ENCODE measurements at places on chromosomes 12 and 14.

DNA sequence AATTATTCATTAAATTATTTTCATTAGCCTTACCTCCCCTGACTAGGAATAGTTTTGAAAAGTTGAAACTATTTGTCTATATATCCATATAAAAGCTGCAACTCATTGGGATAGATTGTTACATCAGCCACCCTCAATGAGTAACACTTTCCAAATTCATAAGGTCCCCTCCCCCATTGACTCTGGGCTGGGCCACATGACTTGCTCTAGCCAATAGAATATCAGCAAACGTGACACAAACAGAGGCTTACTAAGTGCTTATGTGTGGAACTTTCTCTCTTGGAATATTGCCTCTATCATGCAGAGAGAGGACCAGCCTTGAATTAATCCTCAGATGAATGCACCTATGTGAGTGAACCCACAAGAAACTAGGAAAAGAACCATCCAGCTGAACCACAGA is 213.7 kb downstream of the CCDC59 start:
- DNase-seq: no peak

DNA sequence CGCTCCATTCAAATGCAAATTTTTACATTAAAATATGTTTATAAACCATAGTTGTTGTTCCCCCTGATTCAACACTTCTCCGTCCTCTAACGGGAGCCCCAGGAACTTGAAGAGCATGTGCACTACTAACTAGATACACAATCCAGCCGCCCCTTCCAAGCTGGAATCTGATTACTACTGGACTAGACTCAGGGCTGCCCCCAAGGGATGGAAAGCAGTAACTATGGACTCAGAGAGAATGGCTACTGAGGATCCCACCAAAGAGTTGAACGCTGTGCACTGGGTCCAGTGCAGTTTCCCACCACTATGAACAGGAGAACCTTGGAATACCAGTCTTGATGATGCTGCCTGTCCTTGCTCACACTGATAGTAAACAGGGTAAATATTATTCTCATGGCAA is 48.6 kb upstream of the PCNX1 start:
- no peak for DNase-seq

GRCh38 chr14:59097681-59098080 is 90.8 kb upstream of the DAAM1 start:
- DNase-seq: no peak

DNA sequence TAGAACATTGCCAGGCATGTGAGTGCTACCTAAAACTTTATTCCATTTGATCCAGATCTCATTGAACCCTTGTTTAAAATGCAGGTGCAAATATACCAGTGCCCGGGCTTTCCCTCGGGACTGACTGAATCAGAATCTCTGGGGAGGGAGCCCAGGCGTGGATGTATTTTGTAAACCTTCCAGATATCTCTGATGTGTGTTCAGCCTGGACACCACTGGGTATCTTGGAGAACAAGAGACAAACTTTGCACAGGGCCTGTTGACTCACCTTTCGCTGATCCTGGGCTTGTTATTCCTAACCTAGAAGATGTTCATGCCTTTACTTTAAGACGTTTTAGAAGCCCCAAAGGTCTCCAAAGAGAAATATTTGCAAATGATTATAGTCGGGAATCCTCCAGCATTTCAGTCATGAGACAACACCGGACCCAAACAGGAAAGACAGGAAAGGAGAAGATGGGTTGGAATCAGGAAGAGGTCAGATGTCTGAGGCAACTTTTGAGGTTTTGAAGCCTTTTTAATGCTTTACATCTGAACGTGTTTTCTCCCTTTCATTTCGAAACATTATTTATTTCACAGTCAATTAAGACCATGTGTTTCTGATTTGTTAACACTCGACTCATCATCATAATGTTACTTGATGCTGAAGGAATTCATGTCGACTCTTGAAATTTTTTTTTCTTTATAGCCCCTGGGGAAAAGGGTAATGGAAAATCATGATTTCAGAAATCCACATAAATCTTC is 118.6 kb downstream of the PLXNC1 start:
- no peak for DNase-seq

DNA sequence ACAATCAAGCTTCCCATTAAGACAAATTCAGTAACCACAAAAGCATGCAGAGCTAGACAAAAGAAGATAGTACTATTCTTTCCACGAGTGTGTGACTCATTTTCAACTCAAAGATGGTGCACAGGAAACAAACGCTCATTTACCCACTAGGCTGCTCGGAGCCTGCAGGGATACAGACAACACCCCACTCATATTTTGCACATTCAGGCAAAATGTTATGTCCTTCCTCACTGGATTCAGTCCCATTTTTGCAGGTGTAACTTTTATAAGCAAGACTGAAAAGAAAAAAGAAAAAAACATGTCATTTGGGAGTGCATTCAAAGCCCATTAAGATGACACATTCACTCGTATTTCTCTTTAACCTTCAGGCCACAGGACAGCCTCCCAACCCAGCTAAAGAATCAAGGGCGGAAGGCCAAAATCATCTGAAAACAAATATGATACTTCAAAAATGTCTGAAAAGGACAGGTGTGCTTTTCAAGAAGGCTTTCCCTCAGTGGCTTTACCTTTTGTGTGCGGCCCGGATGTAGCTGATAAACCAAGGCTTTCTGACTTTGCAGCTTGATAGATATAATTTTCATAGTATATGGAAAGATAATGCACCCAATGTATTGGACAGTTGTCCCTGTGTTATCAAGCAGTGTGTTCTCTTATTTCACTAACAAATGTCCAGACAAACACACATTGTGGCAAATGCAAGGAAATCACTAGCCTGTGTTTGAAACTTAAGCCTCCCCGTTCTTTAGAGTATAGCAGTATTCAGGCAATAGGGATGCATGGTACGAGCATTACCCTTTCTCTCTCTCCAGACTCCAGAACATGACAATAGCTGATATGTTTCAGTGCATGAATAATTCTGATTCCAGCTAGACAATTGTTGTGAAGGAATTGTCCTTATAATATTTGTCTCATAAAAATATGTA is 147.8 kb upstream of the KRR1 start:
- no peak for DNase-seq

DNA sequence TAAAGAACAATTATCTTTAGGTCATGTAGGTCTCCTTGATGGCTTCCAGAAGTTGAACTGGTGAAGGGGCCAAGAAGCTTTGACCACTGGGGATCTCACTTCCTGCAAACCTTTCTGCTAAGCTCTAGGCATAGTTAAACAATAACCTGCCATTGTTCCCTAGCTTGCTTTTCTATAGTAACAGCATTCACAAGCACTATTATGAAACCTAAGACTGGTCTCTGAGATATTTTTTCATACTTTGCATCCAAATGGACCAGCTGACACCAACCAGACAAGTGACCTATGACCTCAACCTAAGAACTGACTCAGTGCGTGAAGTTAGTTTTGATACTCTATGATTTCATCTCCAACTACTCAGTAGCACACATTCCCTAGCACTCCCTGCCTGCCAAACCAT is 129.1 kb downstream of the PTPRB start:
- no peak for DNase-seq

DNA sequence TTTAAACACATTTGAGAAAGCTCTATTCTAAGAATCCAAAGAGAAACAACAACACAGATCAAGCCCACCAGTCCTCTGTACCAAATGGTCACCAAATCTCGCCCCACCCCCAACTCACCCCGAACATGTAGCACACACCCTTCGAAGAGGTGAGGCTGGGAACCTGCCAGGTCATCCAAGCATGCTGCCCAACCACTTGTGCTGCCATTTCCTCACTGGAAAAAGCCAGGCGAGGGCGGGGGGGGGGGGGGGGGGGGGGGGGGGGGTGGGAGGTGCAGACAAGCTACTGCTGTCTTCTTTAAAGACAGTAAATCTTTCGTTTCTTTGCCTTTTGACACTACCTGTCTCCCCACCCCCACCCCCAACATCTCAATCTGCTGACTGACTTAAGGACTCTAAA is 59.9 kb downstream of the SETD3 start:
- DNase-seq: peak; percentile 90

DNA sequence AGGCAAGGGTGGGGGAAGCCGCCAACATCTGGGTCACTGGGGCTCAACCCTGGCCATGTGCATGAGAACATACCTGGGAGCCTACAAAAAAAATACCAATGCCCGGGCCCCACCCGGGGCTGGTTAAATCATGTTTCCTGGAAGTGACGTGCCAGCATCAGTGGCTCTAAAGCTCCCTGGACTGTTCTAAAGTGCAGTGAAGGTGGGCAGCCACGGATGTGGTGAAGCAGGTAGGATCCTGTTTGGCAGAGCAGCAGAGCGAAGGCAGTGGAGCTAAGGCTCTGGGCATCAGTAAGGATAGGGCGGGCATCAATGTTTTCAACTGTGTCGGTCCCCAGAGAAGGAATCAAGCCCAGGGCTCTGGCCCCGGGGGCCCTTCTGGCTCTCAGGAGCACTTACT is 525 bp upstream of the GPR68 start:
- no peak for DNase-seq

- no peak for DNase-seq
These were observed 12.4 kb downstream of the IL22 start for GRCh38 chr12:68240975-68241374.

GRCh38 chr12:108633534-108634248 is at the start of gene SELPLG:
Gene SELPLG (minus strand): TSS chr12:108633894. CDS start chr12:108624307, 9,587 bp downstream.
- DNase-seq: peak; percentile 35

- no peak for DNase-seq
These were observed 24.9 kb upstream of the SPPL3 start for GRCh38 chr12:120928864-120929652.

- no peak for DNase-seq
These were observed 50.0 kb downstream of the SH2B3 start for GRCh38 chr12:111455448-111456320.

- no peak for DNase-seq
These were observed 357.5 kb downstream of the FSCB start for GRCh38 chr14:44149597-44149996.

GRCh38 chr14:53683229-53683628 is 273.4 kb downstream of the BMP4 start:
- DNase-seq: peak; percentile 16

DNA sequence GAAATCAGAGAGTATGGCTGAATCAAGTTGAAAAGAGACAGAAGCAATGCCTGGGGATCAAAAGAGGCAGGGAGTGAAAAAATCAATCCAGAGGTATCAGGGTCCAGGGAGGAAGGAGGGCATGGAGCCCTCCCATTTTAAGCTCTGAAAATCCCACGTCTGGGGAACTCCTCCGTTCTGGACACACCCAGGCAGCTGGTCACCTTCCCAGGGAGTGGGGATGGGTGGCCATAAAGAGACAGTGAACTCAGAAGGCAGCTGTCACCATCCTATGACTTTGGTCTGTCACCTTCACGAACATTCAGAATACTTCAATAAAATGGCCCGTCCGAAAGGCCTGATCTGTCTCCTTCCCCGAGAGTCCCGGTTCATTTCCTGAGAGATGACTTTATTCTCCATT is 71.6 kb downstream of the MAP1LC3B2 start:
- no peak for DNase-seq

DNA sequence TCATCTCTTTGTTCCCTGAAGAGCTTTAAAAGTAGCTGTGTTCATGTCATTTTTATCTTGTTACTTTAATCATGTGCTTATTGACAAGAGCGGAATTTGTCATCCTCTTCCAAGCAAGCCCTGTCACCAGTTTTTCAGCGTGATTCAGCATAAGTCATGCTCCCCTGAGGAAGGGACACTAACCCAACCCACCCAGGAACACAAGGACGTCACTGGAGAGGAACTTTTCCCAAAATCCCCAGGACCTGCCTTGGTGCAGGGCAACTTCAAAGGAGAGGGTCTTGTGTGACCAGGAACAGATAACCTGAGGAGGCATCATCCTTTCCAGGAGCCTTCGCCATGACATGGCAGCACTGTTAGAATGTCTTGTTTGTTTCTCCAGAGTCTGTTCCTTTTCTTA is 107.1 kb upstream of the DIO3 start:
- DNase-seq: no peak

DNA sequence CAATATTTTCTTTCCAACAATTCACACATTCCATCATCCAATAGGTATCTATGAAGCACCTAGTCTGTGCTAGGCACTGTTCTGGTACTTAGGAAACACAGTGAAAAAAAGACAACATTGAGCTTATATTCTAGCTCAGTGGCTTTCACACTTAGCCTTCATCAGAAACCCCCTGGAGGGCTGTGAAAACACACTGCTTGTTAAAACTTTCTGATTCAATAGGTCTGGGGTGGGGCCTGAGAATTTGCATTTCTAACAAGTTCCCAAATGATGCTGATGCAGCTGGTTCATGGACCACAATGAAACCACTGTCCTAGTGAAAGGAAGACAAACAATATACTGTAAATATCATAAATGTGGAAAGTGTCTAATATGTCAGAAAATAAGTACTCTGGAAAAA is 5.9 kb downstream of the VTI1B start:
- no peak for DNase-seq

DNA sequence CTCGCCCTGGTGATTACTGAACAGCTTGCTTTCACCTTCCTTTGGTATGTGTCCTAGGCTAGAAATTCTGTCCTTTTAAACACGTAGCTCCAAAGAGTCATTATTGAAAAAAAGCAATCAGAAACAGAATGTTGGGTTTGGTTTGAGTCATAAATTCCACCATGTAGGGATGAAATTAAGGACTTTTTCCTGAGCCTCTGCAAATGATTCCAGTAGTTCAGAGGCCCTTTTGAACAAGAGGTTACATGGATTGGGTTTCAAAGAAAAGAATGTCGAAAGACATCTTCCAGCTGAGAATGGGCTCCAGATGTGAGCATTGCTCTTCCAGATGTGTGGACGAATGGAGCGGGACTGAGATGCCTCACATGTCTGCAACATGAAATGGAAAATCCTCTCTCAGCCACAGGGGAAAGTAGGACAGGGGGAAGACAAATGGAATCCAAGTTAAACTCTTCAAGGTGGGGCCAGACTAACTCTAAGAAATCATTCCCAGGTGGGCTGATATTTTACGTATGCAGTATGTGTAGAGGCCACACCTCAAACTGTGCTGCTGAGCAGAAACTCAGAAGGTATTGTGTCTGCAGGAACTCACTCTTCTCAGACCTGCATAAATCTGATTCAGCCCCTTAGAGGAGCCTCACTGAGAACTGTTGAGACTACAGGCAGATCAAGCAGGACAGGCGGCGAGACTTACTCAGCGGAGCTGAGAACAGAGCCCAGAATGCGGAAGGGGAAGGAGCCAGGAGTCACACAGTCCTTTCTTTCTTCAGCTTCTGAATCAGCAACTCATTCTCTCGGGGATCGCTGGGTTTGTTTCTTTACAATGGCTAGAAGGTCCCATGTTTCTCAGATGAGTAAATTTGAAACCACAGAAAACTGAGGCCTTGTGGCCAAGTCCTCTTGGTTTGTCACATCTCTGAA is 23.3 kb upstream of the EMP1 start:
- DNase-seq: no peak

DNA sequence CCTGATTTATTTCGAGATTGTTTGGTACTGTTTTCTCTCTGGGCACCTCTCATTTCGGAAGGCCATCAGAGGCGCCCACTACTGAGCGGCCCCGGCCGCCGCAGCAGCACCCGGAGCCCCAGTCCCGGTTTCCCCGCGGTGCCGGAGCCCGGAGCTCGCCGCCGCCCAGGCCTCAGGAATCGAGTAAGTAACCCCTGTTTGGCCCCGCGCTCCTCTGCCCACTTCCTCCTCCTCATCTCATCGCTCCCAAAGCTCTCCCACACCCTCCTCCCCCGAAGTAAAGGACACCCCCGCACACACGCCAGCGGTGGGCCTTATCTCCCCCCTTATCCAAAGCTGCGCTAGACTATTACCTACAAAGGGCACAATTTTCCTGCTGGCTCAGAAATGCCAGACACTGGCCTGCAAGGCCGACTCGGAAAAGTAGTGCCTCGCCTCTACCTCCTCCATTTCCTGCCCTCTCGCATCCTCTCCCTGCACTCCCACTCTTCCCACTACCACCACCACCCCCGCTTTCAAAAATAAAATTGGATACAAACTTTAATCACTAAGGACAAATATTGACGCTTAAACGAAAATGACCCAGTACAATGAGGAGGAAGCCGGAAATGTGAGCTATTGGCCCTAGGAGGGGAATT is 637 bp upstream of the FOXG1 start:
- peak; percentile 75 for DNase-seq
